Muscle of leg (tissue), 16 donors: ENCODE measurements at places on chromosomes 3 and 15.

GRCh38 chr3:16171825-16172224, 2.7 kb upstream of the GALNT15 start:
- DNase-seq, result no peak

GRCh38 chr3:70090322-70090913, 90.9 kb downstream of the SAMMSON start:
- peak; percentile 53 for DNase-seq

DNA sequence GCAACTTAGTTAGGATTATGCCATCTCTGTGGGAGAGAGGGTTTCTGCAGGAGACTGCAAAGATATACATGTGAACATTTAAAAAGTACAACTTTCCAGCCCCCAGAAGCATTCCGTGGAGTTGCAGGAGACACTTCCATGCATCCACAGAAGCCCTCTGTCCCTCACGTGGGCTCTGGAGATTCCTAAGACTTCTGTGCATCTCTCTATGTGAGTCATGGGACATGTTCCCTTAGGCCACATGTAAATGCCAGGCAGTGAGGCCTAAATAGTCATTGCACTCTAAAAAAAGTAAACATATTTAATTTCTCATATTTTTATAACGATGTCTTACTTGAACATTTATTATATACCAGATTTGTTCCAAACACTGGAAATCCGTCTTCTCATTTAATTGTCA, 126.5 kb upstream of the ROPN1 start:
- DNase-seq, result no peak

GRCh38 chr3:188421151-188421821, 267.3 kb downstream of the LPP start:
- DNase-seq, result peak; percentile 83

DNA sequence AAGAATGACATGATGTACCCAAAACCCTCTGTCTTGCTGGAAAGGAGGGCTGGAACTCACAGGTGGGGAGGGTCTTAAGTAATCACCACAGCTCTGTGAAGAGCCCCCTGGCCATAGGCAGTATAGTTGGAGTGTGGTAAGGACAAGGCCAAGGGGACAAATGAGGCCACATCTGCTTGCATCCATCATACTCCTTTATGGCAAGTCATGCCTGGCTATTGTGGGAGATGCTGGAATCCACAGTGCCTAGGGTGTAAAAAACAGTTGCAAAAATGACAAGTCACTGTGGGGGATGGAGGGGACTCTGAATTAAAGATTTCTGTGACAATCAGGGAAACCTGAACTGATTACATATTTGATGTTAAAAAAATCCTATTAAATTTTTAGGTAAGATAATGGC, 258.5 kb downstream of the KCNMB2 start:
- no peak for DNase-seq

- peak; percentile 79 for DNase-seq
Measured at GRCh38 chr3:129122412-129123011, 908 bp upstream of the RAB43 start.

- peak; percentile 99 for DNase-seq
Measured at GRCh38 chr15:93126599-93126998, 37.6 kb upstream of the RGMA start.

DNA sequence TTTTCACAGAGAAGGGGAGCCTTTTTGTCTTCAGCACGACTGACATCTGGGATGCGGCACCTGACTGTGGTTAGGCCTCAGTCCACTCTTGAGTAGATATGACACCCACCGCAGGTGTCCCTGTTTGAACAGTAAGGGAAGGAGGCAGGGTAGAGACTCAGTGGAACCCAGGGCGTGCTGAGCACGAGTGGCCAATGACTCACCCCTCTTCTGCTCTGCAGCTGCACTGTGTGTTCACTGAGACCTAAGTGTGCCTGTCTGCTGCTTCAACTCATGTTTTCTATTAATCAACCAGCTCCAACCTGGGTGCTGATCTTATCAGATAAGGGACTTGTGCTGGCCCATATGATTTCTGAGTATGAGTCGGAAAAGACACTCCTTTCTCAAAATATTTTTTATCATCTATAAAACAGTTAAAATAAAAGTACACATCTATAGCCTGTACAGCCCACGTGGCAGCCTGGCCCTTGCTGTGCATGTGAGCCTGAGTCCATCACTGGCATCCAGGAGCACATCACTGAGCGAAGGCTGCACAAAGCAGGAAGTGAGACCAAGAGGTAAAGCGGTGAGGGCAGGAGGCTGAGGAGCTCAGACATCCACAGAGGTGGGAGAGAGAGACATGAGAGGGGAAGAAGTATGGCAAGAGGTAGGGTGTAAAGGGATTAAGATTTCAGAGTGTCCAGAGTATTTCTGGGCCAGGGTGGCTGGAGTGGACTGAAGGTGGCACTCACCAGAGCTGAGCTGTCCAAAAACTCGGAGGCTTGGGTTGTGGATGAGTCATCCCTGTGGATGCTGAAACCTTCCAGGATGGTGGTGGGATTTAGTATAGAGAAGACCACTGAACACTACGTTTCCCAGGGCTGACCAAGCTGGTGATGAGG, 49.2 kb downstream of the SLC41A3 start:
- no peak for DNase-seq

DNA sequence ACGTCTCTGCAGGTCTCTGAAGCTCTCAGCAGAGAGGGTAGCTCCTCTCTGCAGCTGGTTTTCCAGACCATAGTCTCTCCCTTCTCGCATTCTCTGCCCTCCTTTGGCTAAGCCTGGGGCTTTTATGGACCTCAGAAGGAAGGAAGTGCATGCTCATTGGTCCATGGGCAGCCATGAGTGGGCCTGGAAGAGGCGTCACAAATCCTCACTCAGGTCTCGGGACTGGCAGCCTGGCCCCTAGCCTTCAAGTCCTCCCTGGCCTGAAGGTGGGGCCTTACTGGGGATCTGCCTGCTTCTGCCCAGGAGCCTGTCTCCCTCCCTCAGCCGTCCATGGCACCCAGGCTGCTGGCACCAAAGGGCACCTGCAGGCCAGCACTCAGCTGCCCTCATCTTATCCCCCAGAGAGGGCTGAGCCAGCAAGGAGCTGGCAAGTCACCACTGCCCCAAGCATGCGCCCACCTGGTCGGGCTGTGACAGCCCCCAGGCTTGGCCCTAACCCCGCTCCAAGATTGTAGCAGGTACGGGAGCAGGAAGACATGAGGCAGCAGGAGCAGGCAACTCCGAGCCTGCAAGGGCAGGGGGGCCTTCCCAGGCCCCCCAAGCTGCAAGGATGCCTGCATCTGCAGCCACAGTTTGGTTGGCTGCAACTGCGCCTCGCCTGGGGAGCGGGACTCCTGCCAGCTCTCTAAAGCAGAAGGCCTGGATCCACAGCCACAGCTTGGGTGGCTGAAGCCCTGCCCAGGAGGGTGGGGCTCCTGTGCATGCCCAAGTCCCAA, 37.4 kb downstream of the GHSR start:
- DNase-seq, result no peak

- no peak for DNase-seq
Measured at GRCh38 chr3:74787011-74787410, 172.6 kb upstream of the CNTN3 start.

DNA sequence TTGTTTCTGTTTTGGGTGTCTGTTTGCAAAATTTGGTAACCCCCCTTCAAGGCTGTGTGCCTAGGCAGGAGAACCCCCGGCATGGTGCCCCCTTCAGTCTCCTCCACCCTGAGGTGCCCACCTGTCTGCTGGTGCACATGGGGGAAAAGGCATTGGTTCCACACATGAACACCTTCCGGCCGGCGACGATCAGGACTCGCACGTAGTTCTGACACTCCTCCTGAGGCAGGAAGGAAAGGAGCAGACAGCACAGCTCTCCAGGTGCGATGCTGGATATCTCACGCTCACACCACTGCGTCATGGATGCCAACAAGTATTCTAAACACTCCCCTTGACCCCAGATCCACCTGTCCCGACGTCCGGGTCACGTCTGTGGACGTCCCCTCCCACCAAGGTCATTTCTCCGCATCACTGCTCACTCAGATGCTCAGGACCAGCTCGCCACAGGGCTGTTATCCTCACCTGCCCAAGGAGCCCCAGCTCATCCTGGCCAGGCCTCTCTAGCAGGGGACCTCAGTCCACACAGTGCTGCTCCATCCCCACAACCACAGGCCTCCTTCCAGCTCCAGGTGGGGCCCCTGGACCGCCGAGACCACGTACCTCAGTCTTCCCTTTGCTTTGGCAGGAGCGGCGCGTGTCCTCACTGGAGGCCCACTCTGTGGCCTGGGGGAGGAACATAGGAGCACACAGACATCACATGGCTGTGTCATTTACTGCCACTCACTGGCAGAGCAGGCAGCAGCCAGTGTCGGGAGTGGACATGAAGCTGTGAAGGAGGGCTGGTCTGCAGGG, 99.0 kb downstream of the SEMA5B start:
- DNase-seq, result no peak

- DNase-seq, result peak; percentile 62
Measured at GRCh38 chr15:98714922-98715321, 66.6 kb downstream of the IGF1R start.

DNA sequence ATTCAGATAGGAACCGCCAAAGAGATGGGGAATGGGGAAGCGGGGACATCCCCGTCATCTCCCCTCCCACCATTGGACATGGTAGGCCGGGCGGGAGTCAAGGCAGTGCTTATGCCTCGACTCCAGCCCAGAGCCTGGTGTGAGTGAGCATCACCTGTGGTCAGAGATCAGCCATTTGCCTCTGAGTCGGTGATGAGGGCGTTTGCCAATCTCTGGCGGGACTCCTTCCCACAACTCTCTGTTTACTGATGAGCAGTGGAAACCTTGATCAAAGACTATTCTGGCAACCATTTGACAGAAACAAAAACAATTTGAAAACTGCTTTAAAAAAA, 63.9 kb upstream of the HES1 start:
- DNase-seq, result no peak

DNA sequence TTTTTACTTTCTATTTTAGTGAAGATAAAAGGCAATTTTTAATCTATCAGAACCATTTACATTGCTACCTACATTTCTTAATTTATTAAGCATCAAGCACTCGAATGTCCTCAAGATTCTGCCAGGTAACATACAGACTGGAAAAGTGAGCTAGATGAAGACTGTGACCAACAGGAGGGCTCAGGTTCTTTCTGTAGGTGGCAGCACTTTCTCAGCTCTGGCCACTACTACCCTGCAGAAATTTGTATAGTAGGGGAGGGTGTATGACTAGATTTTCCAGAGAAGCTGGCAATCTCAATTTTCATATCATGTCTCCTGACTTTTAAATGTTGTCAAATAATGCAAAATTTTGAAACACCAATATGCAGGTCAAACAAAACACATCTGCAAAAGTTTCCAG, 165.0 kb upstream of the SUCLG2 start:
- DNase-seq, result peak; percentile 17

- no peak for DNase-seq
Measured at GRCh38 chr3:132979606-132980005, 58.6 kb upstream of the TMEM108 start.

DNA sequence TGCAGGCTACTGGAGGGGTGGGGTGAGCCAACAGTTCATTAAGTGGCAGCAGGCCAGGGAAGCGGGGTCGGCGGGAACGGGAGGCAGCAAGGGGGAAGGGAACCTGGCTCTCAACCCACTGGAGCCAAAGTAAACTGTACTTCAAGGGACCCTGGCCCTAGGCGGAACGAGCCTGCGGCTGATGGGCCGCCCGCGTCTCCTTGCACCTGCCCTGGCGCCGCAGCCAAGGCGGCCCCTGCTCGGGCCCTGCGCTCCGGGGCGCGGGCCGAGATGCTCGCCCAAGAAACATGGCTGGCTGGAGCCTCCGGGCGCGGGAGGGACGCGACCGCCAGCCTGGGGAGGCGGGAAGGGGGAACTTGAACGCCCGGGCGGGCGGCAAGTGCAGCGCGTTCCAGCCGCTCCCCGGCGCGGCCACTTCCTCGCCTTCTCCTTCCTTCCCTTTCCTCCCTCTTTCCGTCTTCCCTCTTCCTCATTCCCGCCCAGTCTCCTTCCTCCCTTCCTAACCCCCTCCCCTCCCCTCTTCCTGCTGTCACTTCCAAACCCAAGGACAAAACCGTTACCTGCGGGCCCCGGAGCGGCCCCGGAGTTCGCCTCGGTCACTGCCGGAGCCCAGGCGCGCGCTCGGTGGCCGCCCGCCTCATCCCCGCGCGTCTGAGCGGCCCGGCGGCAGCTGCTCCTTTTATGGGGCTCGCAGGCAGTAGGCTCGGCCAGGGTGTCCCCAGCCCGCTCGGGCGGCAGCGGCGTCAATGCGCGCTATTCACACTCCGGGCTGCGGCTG, 489.7 kb downstream of the MAGI1 start:
- DNase-seq, result peak; percentile 40

GRCh38 chr3:33908250-33908851, 109.9 kb downstream of the PDCD6IP start:
- peak; percentile 23 for DNase-seq

GRCh38 chr15:73932381-73933191, 6.3 kb downstream of the LOXL1 start:
- DNase-seq, result no peak

DNA sequence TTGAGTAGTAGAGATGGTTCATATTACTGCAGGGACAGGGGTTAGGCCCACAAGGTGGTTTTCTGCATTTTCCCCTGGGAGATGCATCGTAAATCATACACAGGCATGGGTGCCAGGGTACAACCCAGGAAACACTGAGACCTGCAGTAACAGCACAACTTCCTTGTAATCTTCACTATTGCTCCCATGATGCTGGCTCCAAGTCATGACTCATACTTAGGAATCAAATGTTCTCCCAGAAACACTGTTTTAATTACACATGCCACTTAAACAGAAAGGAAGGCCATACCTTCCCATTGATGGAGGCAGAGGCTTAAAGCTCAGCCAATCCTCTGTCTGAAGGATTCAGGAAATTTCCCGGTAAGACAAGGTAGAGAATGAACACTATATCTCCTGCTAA, 106.5 kb downstream of the ERC2 start:
- DNase-seq, result no peak

DNA sequence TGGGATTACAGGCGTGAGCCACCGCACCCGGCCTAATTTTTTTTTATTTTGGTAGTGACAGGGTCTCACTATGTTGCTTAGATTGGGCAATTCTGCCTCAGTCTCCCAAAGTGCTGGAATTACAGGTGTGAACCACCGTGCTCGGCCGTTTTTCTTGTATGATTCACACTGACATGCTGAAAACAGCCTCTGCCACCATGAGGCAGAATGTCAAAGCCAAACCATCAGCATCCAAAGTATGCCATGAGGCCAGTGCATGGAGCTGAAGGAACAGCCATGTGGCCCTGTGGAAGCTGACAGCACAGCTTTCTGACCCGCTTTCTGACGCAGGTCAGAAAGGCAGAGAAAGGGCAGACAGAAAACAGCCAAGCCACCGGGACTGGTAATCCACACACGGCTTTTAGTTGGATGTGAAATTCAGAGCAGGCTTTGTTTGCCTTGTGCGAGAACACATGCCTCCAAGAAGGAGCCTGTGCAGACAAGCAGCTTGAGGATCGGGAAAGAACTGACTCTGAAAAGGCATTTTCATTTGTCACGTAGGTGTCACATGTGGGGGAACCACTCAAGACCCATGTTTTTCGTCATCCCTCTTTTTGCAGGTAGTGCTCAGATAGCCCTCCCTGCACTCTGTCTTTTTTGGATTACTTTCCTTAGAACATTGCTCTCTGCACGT, 25.1 kb downstream of the XYLB start:
- DNase-seq, result no peak
